Activated CD8-positive, alpha-beta memory T cell treated with anti-CD3 and anti-CD28 coated beads for 1 hour (primary cell): ENCODE measurements at places on chromosomes 1 and 21.
A peak's percentile ranks its signal among the peaks of the same experiment; 100 is the strongest.

- no peak for DNase-seq
Observed at GRCh38 chr1:82485591-82486369, 685.0 kb downstream of the ADGRL2 start.

GRCh38 chr21:15744926-15745325 lies 15.1 kb downstream of the USP25 start:
- no peak for DNase-seq

DNA sequence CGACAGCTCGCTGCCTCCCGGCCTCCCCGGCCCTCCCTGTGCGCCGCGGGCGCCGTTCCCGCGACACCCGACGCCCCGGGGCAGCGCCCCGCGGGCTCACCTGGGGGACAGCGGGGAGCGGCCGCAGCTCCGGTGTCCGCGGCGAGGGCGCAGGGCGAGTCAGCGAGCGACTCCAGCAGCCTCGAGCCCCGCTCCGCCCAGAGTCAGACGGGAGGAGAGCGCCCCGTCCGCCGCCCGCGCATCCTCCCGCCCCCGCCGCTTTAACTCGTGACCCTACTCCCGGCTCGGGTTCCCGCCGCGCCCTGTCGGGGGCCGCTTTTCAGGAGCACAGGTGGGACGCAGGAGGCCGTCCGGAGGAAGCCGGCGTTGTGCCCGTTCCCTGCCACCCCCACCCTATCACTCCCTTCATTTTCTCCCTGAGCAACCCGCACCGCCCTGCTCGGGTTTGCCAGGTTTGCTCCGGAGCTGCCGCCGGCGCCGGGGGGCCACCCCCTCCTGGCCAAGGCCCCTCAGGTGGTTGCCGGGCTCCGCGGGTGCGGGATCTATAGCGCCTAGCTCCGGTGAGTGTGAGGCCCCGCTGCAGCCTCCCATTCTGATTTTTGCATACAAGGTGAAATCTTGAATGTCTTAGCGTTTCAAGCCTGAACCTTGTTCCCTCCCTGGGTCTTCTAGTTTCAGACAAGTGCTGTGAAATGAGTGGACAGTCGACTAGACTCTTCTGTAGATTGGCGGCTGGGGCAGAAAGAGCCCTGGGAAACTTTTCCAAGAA lies at the start of gene MCOLN3:
MCOLN3 (minus strand) TSS at position 205 of the 769 bp plus-strand sequence. CDS start 3,140 bp downstream, outside the sequence.
- DNase-seq, result peak; percentile 19

DNA sequence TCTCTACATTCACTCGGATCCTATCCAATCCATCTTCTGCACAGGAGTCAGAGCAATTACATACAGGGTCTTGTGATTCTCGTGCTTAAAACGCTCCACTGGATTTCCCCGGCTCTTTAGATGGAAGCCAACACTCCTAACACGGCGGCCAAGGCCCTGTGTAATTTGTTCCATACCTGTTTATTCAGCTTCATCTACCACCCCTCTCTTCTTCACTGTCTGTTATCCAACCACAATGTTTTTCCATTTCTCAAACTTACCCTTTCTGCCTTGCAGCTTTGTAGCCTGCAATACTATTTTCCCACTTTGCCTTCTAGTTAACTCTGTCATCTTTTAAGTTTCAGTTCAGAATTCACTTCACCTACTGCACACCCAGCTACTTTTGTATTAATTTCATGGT lies 249.6 kb upstream of the USP25 start:
- no peak for DNase-seq

DNA sequence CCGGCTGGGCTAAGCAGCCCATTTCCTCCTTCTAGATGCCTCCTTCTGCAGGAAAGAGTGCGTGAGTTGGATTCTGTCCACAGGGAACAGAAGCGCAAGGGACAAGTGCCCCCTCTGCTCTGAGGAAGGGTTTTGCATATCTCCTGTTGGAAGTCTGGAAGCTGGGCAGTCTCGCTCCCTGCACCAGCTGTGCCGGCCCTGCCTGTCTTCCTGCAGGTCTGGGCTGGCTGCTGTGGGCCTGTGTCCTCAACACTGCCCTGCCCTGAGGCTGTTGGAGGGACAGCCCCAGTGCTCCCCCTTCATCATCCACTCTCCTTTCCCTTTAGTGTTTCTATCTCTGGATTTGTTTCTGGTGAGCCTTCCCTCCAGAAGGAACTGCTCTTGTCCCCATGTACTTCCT lies 21.8 kb downstream of the ADARB1 start:
- no peak for DNase-seq

DNA sequence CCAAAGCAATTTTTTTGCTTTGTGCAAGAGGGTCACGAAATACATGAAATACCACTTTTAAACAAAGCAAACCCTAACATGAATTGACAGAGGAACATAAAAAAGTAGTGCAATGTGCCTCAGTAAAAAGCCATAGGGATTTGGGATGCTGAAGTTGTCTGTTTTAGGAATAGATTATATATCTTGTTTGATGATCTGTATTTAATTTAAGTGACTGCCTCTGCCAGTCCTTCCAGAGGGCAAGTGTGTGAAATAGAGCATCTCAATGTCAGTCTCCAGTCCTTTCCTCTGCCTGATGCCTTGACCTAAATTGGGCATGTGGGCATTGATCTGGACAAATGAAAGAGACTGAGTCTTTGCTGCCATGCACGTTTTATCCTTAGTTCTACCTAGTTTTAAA lies 222.8 kb downstream of the PTPRC start:
- no peak for DNase-seq

- no peak for DNase-seq
Observed at GRCh38 chr1:31706384-31707058, 2.7 kb upstream of the COL16A1 start.

DNA sequence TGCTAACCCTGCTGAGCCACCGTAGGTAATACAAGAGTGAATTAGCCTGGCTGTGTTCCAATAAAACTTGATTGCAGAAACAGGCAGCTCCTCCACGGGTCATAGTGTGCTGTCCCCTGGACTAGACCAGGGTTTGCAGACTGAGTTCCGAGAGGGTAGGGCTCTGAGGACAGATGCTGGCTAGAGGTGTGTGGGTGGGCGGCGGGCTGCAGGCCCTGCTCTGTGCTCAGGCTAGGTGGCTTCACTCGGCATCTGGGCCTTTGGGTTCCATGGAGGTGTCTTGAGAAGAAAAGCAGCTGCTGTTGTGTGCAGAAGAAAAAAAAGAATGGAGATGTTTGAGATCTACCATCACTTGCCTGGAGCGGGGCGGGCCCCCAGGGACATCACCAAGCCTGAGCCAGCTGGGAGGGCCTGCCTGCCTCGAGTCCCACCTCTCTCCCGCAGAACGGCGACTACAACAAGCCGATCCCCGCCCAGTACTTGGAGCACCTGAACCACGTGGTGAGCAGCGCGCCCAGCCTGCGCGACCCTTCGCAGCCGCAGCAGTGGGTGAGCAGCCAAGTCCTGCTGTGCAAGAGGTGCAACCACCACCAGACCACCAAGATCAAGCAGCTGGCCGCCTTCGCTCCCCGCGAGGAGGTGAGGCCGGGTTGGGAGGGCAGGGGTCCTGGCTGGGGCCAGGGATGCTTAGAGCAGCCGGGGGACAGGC lies 7.9 kb downstream of the TMEM201 start:
- no peak for DNase-seq

- DNase-seq, result no peak
Observed at GRCh38 chr1:221772117-221772516, 30.2 kb upstream of the DUSP10 start.

DNA sequence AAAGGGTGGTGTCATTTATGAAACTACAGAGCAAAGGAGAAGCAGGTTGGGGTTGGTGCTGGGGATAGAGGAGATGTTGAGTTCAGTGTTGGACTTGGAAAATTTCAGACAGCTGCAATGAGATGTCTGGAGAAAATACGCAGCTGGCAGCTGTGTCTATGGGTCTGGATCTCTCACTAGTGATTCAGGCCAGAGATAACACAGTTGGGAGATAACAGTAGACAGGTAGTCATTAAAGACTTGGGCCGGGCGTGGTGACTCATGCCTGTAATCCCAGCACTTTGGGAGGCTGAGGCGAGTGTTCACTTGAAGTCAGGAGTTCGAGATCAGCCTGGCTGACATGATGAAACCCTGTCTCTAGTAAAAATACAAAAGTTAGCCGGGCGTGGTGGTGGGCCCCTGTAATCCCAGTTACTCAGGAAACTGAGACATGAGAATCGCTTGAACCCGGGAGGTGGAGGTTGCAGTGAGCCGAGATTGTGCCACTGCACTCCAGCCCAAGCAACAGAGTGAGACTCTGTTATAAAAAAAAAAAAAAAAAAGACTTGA lies 2.5 kb upstream of the TFAP2E start:
- no peak for DNase-seq

DNA sequence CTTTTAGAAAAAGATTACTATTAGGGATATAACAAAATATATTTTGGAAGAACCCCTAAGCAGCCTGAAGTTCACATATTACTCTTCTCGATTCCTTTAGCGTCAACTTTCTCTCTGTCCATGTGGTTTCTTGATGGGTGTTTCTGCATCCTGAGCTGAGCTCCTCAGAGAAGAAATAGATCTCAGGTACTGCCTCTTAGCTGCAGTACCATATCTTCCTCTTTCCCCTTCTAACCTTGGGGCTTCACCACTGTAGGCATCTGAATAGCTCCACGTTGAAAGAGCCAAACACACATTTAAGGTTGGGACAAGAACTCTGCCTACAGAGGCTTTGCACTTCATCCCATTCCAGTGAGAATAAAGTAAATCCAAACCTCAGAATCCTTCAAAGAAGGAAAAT lies 59.2 kb downstream of the SAMSN1 start:
- no peak for DNase-seq

GRCh38 chr1:214511639-214511998 lies 39.8 kb downstream of the PTPN14 start:
- DNase-seq, result no peak

DNA sequence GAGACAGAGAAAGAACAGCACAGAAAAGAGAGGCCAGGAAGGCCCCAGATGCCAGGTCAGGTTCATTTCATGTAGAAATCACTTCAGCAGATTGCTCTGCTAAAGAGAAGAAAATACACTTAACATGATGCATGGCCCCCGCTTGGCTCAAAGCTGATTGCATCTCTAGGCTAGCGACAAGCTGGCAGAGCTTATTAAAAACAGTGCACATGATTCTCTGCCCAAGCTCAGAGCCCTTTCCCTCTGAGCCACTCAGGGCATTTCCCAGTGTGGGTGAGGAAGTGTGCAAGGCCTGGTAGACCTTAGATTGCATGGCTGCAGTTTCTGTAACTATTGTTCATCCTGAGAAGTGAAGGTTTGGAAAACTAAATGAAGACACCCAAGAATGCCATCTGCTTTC lies 3.3 kb upstream of the CAPN9 start:
- no peak for DNase-seq

DNA sequence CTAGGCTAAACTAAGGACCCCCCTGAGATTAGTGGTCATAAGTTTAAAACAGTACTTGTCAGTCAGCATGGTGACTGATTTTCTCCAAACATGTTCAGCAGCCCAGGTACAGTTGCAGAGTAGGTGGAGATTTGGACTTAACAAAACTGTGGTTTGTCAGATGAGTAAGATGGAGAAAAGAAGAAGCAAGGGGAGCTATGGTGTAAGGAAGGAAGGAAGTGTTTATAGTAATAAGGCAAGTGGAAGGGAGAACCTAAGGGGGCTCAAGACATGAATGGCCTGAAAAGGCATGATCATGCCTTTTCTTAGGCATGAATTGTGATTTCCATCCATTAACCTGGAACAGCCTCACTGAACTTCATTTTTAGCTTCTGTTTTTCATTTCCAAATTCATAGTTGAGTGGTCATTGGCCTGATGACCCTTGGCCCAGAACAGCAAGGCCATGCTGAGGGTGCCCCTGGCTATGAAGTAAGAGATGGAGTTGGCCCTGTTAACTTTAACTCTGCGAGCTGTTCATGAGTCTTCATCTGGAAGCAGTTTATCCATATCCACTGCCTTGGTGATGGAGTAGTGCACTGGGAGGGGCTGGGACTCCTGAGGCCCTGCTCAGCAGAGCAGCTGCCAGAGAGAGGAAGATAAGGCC lies 60.7 kb downstream of the LRRC8D start:
- no peak for DNase-seq

GRCh38 chr1:14598007-14598497 lies 433 bp upstream of the KAZN start:
- DNase-seq, result no peak

DNA sequence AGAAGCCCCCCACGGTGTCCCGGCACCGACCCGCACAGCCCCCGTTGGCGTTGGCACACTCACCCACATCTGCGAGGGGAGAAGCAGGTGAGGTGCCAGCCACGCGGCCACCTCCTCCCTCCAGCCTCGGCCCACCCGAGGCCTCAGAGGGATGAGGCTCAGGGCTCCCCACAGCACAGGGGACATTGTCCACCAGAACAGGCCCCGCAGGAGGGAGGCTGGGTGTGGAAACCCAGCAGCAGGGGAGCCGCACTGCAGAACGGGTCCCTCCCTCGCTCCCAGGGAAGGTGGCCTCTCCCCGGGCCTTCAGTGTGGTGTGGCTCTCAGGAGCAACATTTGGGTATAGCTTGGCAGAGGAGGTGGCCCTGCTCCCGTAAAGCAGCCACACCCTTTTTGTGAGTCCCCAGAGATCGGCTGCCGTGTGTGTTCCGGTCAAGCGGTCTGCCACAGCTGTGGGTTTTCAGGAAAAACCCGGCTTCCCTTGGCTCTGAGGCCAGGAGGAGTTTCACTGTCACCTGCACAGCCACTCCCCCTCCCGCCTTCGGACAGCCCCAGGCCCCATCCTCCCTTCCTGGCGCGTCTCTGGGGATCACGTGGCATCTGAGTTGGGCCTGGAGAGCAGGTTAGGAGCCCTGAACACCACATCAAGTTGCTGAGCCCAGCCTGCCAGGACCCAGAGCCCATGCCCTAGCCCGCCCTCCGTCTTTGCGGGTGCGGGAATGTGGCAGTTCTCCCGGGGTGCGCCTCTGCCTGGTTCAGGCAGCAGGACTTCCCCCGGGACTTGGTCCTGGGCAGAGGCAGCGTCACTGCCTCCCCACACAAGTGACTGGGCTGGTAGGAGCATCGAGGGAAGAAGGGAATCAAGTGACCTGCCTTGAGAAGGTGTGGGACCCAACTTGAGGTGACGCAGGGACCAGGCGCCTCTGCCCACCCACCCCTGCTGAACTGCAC lies 64.0 kb downstream of the MEGF6 start:
- DNase-seq, result no peak

DNA sequence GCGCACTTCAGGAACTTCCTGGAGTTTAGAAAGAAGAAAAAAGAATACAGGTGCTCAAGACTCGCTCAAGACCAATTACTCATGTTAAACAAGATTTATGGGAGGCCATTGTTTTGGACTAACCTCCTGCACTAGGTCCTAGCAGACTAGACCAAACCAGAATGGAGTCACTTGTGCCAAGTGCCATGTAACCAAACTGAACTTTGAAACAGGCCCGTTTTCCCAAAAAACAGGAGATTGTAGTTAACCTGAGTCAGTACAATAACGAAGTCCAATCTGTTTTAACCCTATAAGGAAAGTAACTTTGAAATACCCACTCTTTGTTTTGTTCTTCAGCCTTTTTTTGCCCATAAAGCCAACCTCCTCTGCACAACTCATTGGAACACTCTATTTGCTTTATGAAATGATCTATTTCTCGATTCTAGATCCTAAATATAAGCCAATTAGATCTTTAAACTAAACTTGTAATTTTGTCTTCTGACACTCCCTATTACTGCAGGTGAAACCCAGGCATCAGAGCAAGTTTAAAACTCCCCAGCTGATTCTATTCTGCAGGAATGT lies 695 bp upstream of the NTPCR start:
- no peak for DNase-seq
